ENCODE measurements at places on chromosomes 16 and 17.

- DNase-seq: no peak
Measured at GRCh38 chr16:58105631-58106030, 23.6 kb downstream of the CFAP20 start.

- DNase-seq: no peak
Measured at GRCh38 chr16:9527976-9528375, 436.5 kb downstream of the HAPSTR1 start.

DNA sequence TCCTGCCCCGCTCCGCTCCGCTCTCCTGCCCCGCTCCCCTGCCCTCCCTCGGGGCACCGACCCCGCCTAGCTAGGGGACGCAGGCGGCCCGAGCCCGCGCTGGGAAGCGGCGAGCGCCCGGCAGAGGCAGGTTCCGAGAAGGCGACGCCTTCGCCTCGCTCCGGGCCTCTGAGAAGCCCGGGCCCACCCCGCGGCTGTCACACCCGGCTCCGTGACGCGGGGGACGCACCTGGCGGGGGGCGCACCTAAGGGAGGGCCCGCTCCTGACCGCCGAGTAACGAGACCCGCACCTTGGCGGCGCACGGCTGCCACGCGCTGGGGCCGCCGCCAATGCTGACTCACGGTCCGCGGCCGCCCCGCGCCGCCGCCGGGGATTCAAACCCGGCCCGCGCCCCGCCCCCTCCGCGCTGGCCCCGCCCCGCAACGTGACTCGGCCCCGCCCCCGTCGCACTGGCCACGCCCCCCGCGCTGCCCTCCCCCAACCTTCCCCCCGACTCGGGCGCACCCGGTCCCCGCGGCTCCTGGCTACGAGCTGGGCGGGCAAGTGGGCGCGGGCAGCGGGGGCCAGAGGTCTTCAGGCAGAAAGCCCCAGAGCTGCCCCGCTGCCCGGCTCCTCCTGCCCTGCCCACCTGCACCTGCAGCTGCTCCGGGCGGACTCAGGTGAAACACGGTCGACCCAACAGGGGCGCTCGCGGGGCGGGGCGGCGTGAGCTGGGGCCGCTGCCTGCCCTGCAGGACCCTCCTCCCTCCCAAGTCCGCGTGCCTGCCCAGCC is 27.8 kb downstream of the GNPTG start:
- DNase-seq: peak; percentile 58

GRCh38 chr17:10751563-10751962 is 21.7 kb upstream of the TMEM220 start:
- DNase-seq: no peak

- no peak for DNase-seq
Measured at GRCh38 chr17:17022011-17022410, 20.2 kb upstream of the MPRIP start.
